ENCODE measurements at places on chromosomes 1 and 21. TPM values are rescaled to one million over a fixed set of nuclear protein-coding genes. Genes with fewer than 3 reads are reported as not detected.

Gene VCAM1
- 30.7 TPM for total RNA-seq

Gene BATF3
- 1.0 TPM for total RNA-seq

Gene USP1
- total RNA-seq = 33.8 TPM

Gene CYP4Z1
- total RNA-seq = 0.09 TPM

Gene CHRM3
- 2.3 TPM for total RNA-seq

Gene DNAI4
- total RNA-seq = 1.8 TPM

Gene A3GALT2
- not detected for total RNA-seq

Gene CELA3A
- 0.23 TPM for total RNA-seq

Gene FCGR3B
- total RNA-seq = 6.0 TPM

Gene PCAT6
- not detected for total RNA-seq

Gene C1QB
- total RNA-seq = 112 TPM

Gene ANXA9
- 15.8 TPM for total RNA-seq

Gene BMP8B
- total RNA-seq = 0.08 TPM

Gene CD5L
- total RNA-seq = 124 TPM
